ENCODE measurements at places on chromosomes 12 and 14.

DNA sequence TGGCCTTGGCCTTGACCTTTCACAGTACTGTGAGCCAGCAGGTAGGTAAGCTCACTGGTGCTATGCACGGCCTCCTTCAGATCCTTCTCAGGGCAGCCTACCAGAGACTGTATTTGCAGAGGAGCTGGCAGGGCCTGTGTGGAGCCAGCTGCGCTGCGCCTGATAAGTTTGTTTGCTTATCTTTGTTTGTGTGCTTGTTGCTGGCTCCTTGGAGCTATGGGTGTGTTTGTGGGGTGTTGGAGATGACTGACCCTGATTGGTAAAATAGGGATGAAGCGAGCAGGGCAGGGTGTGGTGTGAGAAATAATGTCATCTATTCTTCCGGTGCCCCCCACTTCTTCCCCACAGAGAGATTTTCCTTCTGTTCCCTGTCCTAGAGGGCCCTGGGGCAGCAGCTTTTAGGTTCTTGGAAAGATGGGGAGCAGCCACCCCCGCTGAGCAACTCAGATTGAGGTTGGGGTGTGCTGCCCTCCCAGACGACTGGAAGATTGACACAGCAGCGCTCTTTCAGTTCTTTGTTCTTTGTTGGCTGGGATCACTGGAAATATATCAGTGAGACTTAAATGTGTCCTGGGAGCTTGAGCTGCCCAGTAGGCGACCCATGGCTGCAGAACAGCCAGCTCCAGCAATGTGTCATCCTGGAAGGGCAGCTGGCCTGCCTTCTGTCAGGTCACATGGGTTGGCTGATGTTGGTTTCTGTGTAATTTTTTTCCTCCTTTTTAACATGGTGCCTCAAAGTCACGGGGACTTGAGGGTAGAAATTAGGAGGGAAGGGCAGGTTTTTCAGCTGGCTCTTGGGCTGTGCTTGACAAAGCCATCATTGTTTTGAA lies 19.6 kb downstream of the MLXIP start:
- peak; percentile 91 for DNase-seq

DNA sequence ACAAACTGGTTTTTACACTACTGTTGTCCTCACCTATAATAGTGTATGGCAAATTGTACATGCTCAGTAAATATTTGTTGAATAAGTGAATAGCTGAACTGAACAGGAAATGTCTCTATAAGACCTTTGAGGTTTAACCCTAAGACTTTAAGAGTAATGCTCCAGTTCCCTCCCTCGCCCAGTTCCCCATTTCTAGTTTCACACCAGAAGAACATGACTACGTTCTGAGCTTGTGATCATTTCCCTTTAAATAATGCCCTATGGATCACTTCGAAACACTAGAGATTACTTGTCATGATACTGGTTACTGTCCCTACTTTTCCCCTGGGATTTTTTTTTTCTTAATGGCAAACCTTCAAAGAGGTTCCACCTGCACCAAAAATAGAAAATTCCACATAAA lies 69.3 kb downstream of the PRKD1 start:
- no peak for DNase-seq

DNA sequence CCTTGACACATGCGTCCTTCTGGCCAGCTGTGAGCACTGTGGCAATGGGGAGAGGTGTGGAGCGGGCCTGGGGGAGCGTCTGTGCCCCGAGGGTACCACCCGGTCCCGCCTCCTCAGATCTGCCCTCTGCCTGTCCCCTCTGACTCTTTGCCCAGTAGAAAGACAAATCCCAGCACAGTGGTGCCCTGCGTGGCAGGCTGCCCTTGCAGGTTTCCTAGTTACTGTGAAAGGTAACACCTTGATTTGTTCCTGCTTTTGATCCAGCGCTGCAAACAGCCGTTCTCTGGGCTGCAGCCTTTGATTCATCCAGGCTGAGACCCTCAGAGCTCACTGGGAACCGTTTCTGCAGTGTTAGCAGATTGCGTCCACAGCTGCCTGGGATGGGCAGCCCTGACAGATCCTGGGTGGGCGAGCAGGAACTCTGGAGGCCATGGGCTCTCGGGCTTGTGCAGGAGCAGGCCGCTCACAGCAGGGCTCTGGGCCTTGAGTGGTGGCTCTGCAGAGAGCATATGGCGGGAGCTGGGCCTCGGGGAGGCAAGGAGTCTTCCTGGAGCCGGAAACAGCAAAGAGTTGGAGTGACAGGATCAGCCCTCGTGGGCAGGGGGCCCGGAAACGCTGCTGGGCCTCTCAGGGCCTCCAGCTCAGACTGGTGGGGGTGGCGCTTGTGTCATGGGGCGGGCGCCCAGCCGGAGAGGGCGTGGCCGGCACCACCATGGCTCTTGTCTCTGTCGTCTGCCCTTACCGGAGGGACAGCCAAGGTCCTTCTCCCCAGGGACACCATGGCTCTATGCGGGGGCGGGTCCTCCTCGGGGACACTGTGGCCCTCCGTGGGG lies 16.6 kb downstream of the FBRSL1 start:
- peak; percentile 90 for DNase-seq

DNA sequence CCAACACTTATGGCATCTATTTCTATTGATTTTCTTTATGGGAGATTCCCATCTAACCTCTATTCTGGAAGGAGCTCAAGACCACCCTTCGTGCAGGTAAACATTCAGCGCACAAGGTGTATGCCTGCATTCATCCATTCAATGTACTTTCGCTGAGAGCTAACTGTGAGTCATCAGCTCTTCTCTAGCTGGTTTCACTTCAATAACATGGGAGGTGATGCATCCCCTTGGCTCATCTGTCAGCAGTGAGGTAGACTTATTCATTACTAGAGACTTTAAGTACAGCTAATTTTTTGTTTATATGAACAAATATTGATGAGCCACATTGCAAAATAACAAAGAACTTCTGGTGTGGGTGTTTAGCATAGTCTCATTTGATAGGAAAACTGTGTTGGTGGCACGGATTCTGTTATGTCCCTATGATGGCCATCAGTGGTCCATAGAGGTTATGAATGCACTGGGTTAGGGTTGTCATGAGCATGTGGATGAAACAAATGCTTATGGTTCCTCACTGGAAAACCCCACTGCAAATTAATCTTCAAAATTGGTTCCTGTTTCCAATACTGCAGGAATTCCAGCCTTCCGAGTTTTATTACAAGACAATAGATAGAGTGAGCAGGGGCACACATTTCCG lies 1151.0 kb downstream of the BCL11B start:
- DNase-seq, result no peak

- DNase-seq, result no peak
These were observed 47.7 kb upstream of the PTCSC3 start for GRCh38 chr14:36224176-36224575.

DNA sequence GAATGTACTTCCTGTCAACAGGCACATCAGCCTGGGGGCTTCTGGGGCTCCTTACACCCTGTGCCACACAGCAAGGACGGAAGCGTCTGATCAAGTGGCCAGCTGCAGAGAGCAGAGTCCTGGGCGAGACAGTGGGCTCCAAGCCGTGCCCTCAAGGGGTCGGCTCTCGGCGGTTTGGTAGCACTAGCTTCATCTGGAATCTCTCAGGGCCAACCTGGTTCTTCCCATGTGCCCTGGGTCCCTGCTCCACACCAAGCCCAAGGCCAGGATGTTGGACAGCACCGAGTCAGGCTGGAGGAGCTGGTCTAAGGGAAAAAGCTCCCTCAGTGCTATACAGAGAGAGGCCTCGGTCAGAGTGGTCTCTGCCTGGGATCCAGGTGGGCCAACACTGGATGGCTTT lies 20.5 kb downstream of the DIO3 start:
- no peak for DNase-seq

GRCh38 chr14:96246539-96246847 lies 9.5 kb upstream of the BDKRB1 start:
- DNase-seq, result peak; percentile 66

Measured in large intestine (tissue), 12 donors.